NCI-H510A treated with DMSO at 0.1 percent for 48 hours (cell line): ENCODE measurements at places on chromosomes 2 and 18.
A peak's percentile ranks its signal among the peaks of the same experiment; 100 is the strongest.

DNA sequence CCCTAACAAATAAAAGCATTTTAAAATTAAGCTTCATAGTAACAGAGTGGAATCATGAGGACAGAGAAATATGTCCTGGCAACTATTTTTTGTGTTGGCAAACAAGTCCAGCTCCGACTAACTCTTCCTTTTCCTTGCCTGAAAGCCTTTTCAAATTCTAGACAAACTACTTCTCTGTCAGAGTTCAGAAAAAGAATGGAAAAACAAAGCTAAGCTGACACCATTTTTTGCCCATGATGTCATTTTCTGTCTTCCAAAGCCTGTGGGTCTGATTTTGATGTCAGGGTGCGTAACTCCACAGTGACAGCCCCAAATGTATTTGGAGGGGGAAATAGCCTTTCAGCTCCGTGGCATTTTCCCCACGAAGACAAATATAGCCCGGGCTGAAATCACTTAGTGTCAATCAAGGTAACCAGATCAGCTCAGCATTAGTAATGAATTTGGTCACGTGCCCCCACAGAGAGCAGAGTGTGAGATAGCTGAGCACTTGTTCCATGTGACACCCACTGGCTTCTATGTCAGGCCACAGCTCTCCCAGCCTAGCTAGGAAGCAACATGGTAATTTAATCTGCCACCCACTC is 233.0 kb upstream of the SIX2 start:
- DNase-seq = peak; percentile 86

GRCh38 chr2:112727276-112728028 is 6.6 kb downstream of the NT5DC4 start:
- no peak for DNase-seq

GRCh38 chr2:198098918-198099317 is 294.5 kb downstream of the PLCL1 start:
- no peak for DNase-seq

DNA sequence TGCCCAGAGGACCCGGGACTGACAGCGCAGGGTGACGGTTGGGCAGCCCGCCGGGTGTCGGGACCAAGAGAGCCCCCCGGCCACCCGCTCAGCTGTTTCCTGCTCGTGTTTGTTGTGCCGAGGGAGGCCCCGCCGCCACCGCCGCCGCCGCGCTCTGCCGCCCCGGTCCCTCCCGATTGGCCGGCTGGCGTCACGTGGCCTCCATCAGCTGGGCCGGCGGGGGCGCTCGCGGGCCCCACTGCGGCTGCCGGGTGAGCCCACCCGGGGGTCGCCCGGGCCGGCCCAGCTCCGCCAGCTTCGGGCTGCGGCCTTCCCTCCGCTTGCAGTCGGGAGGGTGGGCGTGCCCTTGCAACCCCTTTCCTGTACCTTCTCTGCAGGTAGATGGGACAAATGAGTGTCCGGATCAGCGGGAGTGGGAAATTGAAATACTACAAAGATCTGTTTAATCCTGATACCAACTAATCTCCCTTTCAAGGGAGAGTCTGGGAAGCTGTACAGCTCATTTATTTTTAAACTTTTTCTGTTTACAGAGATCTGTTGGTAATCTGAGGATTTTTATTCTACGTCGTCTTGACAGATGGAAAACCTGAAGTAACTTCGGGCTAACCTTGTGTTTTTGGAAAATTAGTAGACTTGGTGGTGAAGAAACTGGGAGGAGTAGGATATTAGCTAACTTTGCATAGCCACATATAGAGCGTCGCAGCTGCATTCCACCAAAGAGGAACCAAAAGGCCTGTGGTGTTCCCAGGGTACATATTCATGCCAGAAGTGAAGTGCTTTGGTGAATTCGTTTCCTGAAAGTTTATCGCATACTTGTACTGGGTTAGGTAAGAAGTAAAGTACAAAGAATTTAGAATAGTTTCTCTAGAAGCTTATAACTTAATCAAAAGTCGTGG is 1.2 kb downstream of the YPEL5 start:
- DNase-seq = peak; percentile 40

GRCh38 chr2:96508521-96509113 is 3.5 kb upstream of the NEURL3 start:
- DNase-seq = no peak

GRCh38 chr2:104846786-104847585 is 6.9 kb upstream of the POU3F3 start:
- no peak for DNase-seq

GRCh38 chr2:68807821-68808266 is 63.4 kb downstream of the BMP10 start:
- no peak for DNase-seq

- no peak for DNase-seq
Measured at GRCh38 chr2:199335502-199335901, 122.2 kb downstream of the SATB2 start.

DNA sequence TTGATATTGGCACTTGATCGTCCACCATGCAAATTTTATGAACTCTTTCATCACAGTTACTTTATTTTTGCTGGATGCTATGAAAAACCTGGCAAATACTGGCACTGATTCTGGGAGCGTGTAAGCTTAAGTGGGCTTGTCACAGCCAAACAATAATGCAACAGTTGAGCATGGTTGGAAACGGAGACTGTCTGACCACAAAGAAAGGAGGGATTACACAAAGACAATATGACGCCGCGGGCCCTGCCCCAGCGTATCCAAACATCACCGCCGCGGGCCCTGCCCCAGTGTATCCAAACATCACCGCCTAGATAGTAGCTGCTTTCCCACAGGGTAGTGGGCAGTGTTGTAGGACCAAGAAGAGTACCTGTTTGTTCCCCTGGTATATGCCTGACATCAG is 135.9 kb downstream of the PRPF40A start:
- DNase-seq = no peak

DNA sequence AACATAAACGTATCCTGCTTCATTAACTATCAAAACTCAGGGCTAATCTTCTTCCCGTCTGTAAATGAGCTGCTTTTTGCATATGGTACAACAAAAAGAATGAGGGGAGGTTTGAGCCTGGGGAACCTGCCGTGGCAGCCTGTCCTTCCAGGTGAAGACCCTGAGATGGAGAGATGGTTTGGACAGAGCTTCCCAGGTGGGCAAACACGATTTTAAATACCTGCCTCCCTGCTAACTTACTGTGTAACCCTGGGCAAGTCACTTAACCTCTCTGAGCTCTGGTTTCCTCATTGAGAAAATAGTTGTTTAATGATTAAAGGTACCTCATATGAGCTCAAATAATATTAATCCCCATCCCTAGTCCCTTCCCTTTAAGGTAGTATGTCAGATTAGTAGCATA is 9.0 kb downstream of the EMX1 start:
- no peak for DNase-seq

DNA sequence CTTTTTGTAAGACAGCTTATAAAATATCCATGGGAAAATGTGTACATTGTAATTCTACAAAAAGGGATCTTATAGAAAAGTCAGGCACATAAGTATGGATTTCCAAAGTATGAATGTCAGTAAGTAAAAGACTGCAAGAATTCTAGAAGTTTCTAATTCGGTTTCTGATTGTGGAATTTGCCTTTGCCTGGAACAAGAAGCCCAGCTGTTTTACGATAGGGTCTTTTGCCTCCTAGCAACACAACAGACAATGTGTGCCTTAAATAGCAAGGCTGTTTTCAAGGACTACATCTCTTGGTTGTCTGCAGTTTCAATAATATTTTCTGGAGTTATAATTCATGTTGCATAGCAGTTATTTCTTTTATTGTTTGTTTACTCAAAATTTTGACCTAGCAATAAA is 312.9 kb downstream of the MTX2 start:
- DNase-seq = no peak

DNA sequence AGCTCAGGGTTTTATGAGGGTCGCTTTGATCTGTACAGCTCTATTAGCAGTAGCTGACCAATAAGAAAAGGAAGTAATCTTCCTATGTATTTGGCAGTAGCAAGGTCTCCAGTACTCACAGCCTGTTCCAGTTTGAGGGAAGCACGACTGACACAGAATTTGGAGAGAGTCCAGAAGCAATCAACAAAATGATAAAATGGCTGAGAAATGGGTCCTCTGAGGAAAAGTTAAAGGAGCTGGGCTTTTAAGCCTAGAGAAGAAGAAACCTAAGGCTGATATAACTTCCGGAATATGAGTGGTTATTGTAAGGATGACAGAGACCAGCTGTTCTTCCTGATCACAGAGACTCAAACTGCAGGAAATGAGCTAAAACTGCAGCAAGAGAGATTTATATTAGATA is 382.8 kb downstream of the GPD2 start:
- no peak for DNase-seq

DNA sequence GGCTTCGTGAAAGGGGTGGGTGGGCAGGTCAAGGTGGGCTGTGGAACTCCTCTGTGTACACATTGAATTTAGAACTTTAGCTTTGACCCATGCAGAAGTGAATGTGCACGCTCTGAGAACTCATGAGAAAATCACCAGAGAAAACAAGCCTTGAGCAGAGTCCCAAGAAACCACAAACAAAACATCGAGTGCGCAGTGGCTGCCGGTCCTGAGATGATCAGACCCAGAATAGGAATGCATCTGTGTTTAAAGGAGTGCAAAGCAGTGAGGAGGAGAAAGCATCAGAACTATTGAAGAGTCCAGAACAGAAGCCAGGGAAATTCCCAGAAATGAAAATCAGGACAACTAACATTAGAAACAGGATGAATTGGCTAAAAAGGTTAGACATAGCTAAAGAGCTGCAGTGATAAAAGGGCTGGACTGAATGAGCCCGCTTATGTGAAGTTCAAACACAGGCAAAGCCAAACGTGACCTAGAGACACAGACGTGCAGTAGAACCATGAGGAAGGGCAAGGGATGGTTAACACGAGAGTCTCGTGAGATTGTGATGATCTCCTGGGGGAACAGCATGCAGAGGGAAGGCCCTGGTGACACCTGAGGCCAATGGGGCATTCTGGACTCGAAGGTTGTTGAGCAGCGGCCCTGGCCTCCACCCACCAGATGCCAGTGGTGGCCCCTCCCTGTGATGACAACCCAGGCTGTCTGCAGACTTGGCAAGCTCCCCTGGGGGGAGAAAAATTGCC is 16.4 kb upstream of the TXNL4A start:
- DNase-seq = no peak

GRCh38 chr2:70344195-70344594 is 42.3 kb upstream of the FAM136A start:
- DNase-seq = no peak

- DNase-seq = no peak
Measured at GRCh38 chr2:152154462-152154861, 21.1 kb downstream of the STAM2 start.

GRCh38 chr2:71513721-71514120 is 60.4 kb downstream of the DYSF start:
- DNase-seq = no peak

DNA sequence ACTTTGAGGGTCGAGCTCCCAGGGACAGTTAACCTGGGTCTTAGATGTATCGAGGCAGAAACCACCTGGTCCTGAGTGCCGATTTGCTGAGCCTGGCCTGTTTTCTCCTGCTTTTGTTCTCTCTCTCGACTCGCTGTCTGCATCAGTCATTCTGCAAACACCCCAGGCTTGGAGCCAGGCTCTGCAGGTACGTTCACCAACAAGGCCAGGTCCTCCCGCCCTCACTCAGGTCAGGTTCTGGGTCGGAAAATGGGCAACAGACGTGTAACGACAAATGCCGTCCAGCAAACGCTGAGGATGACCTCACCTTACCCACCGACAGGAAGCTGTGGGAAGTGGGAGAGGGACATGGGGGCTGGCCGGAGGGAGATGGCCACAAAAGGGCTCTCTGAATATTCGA is 57.7 kb upstream of the PXDN start:
- no peak for DNase-seq

GRCh38 chr2:19911808-19912509 is 10.2 kb upstream of the TTC32 start:
- no peak for DNase-seq

DNA sequence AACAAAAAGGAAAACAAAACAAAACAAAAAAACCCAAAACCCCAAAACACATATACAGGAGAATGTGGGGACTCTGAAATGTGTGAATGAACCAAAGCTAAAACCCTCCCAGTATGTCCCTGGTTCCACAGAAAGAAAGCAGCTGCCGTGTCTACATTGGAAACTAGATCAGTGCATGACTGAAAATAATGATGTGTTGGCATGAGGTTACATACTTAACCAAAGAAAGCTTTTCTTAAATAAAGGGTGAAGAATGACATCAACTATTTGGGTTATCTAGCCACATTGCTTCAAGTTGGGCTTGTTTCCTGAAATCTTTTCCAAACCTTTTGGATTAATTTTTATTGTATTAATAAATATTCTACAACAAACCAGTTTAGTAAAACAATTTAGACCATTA is 91.9 kb upstream of the FN1 start:
- DNase-seq = no peak

- DNase-seq = no peak
Measured at GRCh38 chr2:202201220-202202160, 36.9 kb downstream of the SUMO1 start.

DNA sequence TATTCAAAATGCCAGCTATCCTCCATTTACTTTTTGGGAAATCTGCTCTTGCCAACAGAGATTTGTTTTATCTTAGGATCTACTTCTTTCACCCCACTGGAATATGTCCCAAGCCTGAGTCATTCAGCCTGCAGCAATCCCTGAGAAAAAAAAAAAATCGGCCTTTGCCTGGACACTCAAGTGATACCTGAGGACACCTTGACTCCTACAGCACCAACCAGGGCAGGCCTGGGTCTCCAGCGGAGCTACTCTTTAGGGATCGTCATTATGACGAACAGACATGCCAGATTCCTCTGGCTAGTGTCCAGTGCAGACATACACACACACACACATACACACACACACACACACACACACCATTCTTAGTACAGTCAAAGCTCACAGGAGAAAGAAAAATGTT is 2.2 kb upstream of the UGT1A6 start:
- DNase-seq = no peak

DNA sequence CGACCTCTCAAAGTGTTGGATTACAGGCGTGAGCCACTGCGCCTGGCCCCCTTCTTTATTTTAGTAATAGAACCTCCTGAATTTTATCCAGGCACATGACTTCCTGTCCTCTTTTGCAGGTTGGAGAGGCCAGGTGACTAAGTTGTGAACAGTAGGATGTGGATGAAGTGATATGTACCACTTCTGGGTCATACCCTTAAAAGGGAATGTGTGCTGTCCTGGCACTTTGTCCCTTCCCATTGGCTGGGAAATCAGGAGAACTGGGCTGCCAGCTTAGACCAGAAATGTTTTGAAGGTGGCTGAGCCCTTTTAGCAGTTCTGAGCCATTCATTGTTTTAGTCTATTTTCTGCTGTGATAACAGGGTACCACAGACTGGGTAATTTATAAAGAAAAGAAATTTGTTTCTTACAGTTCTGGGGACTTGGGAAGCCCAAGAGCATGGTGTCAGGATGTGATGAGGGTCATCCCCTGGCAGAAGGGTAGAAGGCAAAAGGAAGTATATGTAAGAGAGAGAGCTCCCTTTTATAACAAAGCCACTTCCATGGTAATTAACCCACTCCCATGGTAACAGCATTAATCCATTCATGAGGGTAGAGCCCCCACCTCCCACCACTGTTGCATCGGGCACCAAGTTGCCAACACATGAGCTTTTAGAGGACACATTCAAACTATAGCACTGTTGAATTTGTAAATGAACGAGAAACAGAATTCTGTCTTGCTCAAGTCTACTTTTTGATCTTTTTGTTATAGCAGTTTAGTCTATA is 79.1 kb downstream of the TTC27 start:
- DNase-seq = no peak
